CD4-positive, alpha-beta T cell treated with Interleukin-4 for 4 hours (primary cell): ENCODE measurements at places on chromosomes 5 and 9.
A peak's percentile ranks its signal among the peaks of the same experiment; 100 is the strongest.

DNA sequence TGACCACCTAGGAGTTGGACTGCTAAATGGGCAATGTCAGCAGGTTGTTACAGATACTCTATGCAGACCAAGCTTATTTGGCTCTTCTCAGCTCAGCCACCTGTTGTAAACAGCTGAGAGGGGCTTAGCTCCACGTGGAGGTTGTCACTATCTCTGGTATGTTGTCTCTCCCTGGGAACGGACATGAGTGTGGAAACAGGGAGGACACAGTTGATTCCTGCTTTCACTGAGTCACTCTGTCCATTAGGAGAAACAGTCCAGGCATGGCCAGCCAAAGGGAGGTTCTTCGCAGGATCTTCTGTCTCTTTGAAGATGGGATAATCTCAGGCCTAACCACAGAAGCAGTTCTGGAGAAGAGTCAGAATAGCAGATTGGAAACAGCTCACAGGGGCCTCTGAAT is 121.2 kb downstream of the PALM2AKAP2 start:
- no peak for DNase-seq

DNA sequence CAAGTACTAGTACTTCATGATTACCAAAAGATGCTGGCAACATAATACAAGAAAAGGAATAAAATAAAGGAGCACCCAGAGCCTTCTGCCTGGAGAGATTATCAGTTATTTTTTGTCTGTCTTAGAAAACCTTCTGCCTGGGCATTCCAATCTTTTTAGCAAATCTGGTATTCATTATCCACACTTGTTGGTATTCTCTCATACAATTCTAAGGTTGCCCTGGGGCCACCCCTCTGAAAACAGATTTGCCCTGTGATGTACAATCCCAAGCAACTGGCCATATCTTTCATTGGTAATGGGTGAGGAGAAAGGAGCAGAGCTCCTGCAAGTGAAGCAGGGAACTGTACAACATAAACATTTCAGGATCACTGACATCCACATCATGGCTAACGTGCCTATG is 47.8 kb downstream of the WDR41 start:
- no peak for DNase-seq

DNA sequence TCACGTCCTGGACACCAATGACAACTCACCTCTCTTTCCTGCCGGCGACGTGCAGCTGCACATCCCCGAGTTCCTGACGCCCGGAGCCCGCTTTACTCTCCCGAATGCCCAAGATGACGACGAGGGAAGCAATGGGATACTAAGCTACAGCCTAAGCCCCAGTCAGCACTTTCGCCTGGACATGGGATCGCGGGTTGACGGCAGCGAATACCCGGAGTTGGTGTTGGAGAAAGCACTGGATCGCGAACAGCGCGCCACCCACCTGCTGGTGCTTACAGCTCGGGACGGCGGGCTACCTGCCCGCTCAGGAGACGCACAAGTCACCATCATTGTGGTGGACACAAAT is 1.1 kb downstream of the PCDHAC1 start:
- DNase-seq = no peak

DNA sequence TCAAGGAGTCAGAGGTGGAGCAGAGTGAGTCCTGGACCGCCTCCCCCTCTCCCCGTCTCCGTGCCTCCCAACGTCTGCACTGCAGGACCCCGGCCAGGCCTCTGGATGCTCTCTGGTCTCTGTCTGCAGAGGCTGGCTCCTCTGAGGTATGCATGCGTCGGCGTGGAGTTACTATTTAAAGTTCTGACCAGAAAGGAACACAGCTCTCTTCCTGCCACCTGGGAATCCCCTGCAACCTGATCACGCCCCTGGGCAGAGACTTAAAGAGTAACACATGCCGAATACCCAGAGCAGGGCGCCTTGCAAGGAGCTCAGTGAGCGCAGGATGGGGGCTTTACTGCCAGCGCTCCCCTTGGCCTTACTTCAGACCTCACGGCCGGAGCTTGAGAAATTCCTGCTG is 16.0 kb downstream of the ANXA6 start:
- DNase-seq = peak; percentile 74

DNA sequence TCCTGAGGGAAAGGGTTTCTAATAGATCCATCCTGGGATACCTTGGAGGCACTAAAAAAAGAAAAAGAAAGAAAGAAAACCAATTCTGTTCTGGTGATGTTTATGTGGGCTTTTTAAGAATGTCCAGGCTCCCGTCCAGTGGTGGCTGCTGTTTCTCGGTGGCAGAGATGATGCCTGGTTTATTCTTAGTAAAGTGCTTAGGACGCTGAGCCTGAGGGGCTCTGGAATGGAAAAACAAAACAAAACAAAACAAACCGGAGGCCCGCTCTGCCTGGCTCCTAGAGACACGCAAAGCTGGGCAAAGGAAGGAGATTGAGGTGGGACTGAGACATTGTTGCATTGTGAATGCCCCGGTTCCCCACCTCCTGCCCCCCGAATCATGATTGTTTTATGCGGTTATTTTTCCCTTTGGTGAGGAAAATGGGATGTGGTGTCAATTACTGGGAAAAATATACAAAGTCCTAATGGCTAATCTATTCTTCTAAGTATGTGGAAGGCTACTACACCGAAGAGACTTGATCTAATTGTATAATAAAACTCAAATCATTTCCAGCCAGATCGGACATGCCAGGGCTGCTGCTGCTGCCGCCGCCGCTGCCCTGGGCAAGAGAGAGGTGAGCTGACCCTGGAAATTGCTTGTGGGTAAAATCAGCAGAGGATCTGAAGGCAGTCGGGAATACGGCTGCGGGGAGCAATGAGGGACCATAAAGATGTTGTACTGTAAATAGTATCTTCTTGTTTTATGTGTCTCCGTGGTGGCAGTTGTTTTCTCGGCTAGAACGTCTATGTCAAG is 644.9 kb downstream of the CCDC171 start:
- no peak for DNase-seq

- DNase-seq = no peak
Measured at GRCh38 chr5:39533749-39534148, 109.0 kb upstream of the DAB2 start.

- DNase-seq = no peak
Measured at GRCh38 chr9:84697509-84698114, 28.1 kb downstream of the NTRK2 start.

GRCh38 chr9:69034071-69034470 is 1.5 kb upstream of the FXN start:
- DNase-seq = no peak

DNA sequence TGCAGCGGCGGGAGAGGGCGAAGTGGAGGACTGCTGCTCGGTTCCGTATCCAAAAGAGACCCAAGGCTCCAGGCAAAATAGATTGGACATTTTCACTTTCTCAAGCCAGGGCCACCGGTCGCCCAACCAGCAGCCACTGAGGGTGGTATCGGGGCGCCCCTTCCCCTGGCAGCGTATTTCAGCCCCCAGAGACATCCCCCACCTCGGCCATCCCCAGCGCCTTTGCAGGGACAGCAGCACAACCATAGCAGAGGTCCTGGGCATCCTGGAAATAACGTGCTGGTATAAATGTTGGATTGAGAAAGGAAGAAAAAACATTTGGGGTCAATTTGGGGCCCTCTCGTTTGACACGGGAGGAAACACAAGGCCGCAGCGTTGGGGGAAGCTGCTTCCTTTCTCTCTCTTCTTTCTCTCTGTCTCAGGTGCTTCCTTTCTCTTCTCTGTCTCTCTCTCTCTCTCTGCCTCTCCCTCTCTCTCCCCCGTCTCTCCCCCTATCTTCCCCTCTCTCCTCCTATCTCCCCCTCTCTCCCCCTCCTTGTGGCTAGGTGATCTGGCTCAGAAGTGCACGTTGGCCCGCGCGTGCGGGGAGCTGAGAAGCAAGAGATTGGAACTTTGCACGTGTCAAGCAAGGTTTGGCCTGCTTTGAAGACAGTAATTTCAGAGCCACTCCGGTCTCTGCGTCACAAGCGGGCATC is 624 bp upstream of the RETREG1 start:
- peak; percentile 30 for DNase-seq

GRCh38 chr5:154059039-154059430 is 20.3 kb downstream of the MFAP3 start:
- no peak for DNase-seq

GRCh38 chr5:180456792-180457191 is 37.4 kb upstream of the CNOT6 start:
- DNase-seq = no peak

- DNase-seq = no peak
Measured at GRCh38 chr9:37996819-37997217, 72.2 kb downstream of the SHB start.

DNA sequence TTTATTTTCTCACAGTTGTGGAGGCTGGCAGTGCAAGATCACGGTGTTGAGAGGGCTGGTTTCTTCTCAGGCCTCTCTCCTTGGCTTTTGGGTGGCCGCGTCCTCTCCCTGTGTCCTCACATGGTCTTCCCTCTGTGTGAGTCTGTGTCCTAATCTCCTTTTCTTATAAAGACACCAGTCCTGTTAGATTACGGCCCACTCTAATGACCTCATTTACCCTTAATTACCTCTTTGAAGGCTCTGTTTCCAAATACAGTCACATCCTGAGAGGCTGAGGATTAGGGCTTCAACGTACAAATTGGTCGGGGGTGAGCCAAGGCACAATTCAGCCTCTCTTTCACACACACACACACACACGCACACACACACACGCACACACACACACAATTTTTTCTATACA is 73.0 kb downstream of the UGCG start:
- DNase-seq = no peak

GRCh38 chr5:89566340-89566739 is 683.4 kb upstream of the MEF2C start:
- no peak for DNase-seq

DNA sequence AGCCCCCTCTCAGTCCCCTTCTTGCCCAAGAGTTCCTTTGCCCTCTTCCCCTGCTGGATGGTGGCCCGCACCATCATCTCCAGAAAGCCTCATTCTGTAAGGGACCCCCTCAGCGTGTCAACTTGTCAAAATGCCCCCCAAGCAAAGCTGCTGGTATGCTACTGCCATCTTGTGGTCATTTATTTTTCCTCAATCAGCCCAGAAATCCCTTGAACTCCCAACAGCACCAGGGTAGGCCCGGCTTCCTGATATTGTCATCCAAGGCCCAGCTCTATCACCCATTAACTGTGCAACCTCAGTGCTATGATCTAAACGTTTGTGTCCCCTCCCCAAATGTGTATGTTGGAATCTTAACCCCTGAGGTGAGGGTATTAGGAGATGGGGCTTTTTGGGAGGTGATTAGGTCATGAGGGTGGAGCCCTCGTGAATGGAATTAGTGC is 53.2 kb upstream of the FBXW11 start:
- no peak for DNase-seq

- DNase-seq = no peak
Measured at GRCh38 chr9:86183229-86184137, 76.0 kb downstream of the C9orf153 start.

- DNase-seq = no peak
Measured at GRCh38 chr5:74063346-74063745, 437.4 kb downstream of the ARHGEF28 start.

- DNase-seq = no peak
Measured at GRCh38 chr9:124251605-124252378, 6.0 kb upstream of the NEK6 start.

DNA sequence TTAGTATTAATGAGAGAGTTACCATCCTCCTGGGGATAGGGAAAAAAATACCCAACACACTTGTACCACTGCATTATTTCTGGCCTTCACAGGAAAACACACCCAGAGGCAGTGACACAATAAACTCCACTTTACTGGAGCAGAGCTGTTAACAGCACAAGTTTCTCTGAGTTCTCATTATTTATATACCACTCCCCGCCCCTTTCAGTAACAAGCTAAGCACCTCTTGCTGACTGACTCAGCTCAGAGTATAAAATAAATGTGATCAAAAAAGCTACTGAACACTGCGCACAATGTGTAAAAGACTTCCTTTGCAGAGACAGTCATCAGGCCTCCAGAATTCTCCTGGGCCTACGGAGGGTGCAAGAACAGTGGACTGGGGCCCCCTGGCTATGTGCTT is 21.6 kb downstream of the KLF9 start:
- no peak for DNase-seq

GRCh38 chr9:21579247-21579671 is 97.1 kb upstream of the IFNE start:
- DNase-seq = peak; percentile 78

DNA sequence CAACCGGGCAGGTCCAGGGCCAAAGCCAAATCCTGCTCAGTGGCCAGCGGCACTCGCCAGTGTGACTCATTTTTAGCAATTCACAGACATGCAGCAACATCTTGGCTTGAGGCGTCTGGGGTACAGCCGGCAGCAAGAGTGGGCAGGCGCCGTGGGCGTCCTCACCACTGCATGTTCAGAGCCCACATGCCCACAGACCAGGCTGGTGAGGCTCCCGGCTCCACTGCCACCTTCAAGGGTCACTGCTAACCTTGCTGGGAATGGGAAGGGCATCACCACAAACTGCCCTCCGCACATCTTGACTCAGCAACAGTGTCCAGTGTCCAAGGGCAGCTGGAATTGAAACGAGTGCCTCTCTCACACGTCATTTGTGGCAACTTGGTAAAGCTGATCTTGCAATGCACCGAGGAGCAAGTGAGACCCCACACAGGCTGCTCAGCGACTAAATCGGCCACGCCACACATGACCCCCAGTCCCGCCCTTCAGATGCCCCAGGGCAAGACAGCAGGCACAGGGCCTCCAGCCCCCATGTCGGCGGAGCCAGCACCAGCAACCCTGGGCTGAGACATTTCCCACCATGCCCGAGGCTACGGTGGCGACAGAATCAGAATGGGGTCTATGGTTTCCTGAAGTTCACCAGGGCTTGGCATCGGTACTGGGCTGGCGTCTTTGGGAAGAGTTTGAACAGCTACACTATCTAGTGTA is 140.3 kb downstream of the ROR2 start:
- no peak for DNase-seq

- DNase-seq = no peak
Measured at GRCh38 chr5:150143350-150144245, 12.0 kb downstream of the PDGFRB start.
